ENCODE measurements at places on chromosomes 12 and 14. TPM values are rescaled to one million over a fixed set of nuclear protein-coding genes. Genes with fewer than 3 reads are reported as not detected.

Gene EMP1
- 129 TPM for total RNA-seq

Gene CABP1
- total RNA-seq = 5.5 TPM

Gene SOAT2
- total RNA-seq = not detected

Gene MSI1
- 6.4 TPM for total RNA-seq

Gene ADIPOR2
- total RNA-seq = 38.4 TPM

Gene DCAF11
- 84.7 TPM for total RNA-seq

Gene COX6A1
- total RNA-seq = 135 TPM

Gene CFAP54
- 0.22 TPM for total RNA-seq

Gene TSPAN19
- total RNA-seq = 0.49 TPM

Gene PZP
- 0.30 TPM for total RNA-seq

Gene LBHD2
- not detected for total RNA-seq

Gene CCDC60
- total RNA-seq = not detected

Gene TEX52
- total RNA-seq = not detected

Gene BCL11B
- 0.14 TPM for total RNA-seq

Gene MAP3K9
- 1.7 TPM for total RNA-seq

Gene CISTR
- 1.7 TPM for total RNA-seq

Gene OR4E2
- total RNA-seq = not detected

Gene GLIPR1L1
- not detected for total RNA-seq

Gene SERPINA3
- 112 TPM for total RNA-seq

Gene PTCSC3
- not detected for total RNA-seq

Gene HPD
- 2.3 TPM for total RNA-seq

Gene SLC41A2
- 3.9 TPM for total RNA-seq

Gene MMP17
- total RNA-seq = 0.73 TPM

Gene LALBA
- total RNA-seq = not detected

Gene SLC8A3
- total RNA-seq = 0.14 TPM

Gene PLEKHG3
- 19.6 TPM for total RNA-seq

Gene BHLHE41
- 34.5 TPM for total RNA-seq

Gene MYF6
- not detected for total RNA-seq

Gene IL31
- not detected for total RNA-seq

Gene SLC25A47
- not detected for total RNA-seq

Gene KERA
- total RNA-seq = not detected

Gene CYP27B1
- total RNA-seq = 0.49 TPM

Gene KTN1
- total RNA-seq = 288 TPM

Gene GDF3
- total RNA-seq = not detected

Gene PTPN6
- 9.1 TPM for total RNA-seq

Gene GALNT9
- total RNA-seq = not detected

Gene ANG
- total RNA-seq = 4.5 TPM

Gene PCED1B
- 0.89 TPM for total RNA-seq

Gene RNF31
- total RNA-seq = 33.4 TPM

Gene KLHL33
- total RNA-seq = 0.62 TPM

Gene RNASE1
- total RNA-seq = 373 TPM
